ENCODE measurements at places on chromosomes 3 and 15.

- no peaks in the 10 kb centered on the region for H3K4me1 ChIP-seq
- DNase-seq, result no peak
- H3K27me3 ChIP-seq, result no peaks in the 10 kb centered on the region
- no peak overlapping the region for H3K4me3 ChIP-seq
- H3K36me3 ChIP-seq, result peaks cover 23% of the 10 kb centered on the region
Measured at GRCh38 chr15:41024131-41024530, 70.9 kb downstream of the CHAC1 start.

DNA sequence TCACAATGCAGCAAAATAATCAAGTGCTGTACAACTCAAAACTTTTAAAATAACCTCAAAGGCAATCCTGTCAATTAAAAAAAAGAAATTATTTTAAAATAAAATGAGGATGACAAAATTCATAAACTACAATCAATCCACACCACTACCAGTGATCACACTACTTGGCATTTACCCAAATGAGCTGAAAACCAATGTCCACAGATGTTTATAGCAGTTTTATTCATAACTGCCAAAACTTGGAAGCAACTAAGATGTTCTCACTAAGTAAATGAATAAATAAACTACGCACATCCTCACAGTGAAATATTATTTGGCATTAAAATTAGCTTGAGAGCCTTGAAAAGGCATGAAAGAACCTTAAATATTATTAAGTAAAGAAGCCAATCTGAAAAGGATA lies 121.3 kb downstream of the STAG1 start:
- H3K4me3 ChIP-seq, result no peak overlapping the region
- no peaks in the 10 kb centered on the region for H3K36me3 ChIP-seq
- peaks cover 7% of the 10 kb centered on the region for H3K4me1 ChIP-seq
- no peak overlapping the region for H3K27ac ChIP-seq
- no peaks in the 10 kb centered on the region for H3K27me3 ChIP-seq

DNA sequence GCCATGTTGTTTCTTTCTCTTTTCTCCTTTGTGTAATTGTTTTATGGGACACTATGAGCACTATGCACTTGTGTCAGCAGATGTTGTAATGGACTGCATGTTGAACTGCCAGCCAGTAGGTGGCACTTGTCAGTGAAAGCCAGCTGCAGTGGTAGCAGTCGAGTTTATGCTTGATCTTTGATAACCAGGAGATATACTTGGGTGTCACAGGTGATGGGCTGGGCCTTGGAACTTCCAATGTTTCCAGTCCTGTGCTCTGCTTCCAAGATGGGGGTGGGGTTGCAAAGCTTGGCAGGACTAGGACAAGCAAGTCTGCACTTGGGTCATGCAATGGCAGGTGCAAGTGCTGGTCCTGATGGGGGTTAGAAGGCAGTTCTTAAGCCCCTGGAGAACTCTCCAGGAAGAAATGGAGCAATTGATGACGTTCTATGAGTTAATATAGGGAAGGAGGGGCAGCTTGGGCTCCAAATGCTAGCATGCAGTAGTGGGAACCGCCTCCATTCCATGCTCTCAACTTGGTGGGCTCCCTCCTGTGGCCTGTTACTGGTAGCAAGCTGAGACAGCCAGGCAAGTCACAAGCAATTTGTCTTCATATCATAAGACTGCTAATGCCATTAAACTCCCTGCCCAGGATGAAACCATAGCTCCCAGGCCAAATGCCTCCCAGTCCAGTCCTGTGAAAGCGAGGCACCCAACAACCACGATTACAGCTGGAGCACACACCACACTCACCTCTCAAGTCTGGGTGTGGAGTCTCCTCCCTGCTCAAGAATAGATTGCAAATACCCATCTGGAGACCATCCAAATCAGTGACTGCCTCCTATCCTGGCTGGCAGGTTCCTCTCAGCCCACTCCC lies 287.2 kb downstream of the CGGBP1 start:
- no peak overlapping the region for H3K4me3 ChIP-seq
- no peaks in the 10 kb centered on the region for H3K36me3 ChIP-seq
- DNase-seq, result peak; percentile 59
- H3K27me3 ChIP-seq, result no peaks in the 10 kb centered on the region
- no peaks in the 10 kb centered on the region for H3K4me1 ChIP-seq

DNA sequence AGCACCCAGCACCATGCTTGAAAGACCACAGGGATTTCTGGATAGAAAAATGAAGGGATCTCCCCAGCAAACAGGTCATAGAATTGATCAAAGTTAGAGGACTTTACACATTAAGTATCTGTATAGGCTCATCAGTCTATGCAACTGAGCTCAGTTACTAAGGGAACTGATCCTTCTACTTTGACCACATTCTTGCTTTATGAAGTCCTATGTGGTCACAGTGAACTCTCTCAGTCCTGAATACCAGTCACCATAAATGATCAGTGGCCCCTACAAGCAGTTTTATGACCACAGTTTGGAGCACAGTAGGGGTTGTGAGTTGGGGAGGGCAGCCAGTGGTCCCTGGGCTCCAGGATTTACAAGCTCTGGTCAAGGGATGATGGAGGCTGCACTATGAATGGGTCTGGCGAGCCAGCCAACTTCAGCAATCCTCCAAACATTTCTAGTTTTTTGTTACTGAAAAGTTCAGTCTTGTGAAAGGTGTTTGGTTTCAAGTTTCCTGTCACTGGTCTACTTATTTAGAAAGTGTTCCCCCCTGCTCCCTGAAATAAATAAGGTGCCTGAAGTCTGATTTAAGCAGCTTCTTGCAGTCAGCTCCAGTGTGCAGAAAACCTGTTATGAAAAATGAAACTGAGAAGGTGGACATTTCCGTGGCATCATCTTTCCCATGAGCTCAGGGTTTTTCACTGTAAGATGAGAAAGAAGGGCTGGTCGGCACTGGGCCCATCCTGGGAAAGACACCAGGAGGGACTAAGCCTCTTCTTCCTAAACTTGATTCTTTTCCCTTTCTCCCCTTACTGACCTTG lies 75.5 kb downstream of the DAPK2 start:
- no peak overlapping the region for H3K4me3 ChIP-seq
- no peak overlapping the region for H3K27ac ChIP-seq
- H3K4me1 ChIP-seq, result no peaks in the 10 kb centered on the region
- H3K36me3 ChIP-seq, result no peaks in the 10 kb centered on the region
- DNase-seq, result no peak

DNA sequence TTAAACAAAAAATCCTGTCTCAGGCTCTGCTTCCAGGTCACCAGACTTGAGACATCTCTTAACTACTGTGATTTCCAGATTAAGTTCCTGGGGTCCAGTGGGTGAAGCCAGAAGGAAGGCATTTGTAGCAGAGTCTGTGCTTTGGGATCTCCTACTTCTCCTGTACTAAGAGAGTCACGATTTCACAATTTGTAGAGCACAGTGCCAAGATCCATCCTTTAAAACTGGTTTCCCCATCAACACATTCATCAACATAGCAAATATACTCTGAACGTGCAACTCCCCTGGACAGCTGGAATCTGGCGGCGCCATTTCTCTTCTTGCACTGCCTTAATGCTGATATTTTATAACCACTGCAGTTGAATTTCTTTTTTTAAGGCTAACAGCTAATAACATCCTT lies 33.2 kb downstream of the CDCP1 start:
- DNase-seq, result no peak
- H3K4me1 ChIP-seq, result no peaks in the 10 kb centered on the region
- H3K27me3 ChIP-seq, result no peaks in the 10 kb centered on the region
- H3K4me3 ChIP-seq, result no peak overlapping the region
- no peaks in the 10 kb centered on the region for H3K36me3 ChIP-seq

Measured in B cell (primary cell).